ENCODE measurements at places on chromosomes 2 and 18.

DNA sequence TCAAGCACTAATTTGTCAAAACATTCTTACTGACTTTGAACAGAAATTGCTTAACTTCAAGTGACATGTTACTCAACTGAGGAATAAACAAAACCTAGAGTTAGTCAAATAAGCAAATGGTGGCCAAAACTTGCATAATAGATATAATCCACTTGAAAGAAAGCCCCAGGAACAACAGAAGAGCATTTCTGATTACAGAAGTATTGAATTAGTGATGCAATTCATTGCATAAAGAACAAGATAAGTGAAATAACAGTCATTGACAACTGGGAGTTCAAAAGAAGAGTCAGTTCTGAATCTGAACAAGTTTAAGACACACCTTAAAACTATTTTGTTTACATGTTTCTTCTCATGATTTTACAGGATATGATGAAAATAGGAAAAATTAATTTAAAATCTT is 30.8 kb downstream of the COBLL1 start:
- no peak for DNase-seq

GRCh38 chr2:74128206-74128605 is 19.5 kb downstream of the BOLA3 start:
- DNase-seq: no peak

DNA sequence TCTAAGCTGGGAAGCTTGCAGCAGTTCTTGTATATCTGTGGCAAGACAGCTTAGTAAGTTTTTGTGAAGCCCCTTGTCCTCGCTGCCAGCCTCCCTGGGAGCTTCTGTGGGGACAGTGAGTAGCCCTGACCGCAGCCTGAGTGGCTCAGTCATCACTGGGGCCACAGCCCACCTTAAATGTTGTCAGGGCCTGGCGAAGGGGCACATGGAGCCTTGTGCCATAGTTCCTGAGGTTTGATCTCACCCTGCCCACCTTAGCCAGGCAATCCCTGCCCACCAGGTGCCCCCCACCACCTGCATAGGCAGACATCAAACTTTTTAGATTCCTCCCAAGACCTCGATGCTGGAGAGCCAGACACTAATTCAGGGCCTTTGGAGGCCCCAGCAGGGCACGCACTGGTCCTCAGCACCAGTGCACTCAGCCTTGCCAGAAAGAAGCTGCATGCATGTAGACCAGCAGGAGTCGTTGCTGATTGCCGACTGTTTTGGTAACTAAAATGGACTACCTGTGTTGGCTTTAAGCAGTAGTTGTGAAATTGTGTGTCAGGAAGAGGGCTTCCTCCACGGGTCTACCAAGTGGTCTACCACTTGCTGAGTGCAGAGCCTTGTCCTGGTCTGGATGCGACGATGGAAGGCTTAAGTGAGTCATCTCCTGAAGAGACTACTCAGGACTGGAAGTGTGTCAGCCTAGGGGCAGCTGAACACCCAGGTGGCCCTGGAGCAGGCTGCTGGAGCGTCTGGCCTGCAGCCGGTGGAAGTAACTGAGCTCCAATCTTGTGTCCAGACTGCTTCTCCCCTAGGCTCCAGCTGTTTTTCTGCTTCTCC is 233.1 kb downstream of the SEPTIN10 start:
- DNase-seq: no peak

GRCh38 chr2:6309415-6310255 is 556.1 kb downstream of the CMPK2 start:
- DNase-seq: no peak

GRCh38 chr2:191618046-191618780 is 59.7 kb upstream of the NABP1 start:
- DNase-seq: no peak

DNA sequence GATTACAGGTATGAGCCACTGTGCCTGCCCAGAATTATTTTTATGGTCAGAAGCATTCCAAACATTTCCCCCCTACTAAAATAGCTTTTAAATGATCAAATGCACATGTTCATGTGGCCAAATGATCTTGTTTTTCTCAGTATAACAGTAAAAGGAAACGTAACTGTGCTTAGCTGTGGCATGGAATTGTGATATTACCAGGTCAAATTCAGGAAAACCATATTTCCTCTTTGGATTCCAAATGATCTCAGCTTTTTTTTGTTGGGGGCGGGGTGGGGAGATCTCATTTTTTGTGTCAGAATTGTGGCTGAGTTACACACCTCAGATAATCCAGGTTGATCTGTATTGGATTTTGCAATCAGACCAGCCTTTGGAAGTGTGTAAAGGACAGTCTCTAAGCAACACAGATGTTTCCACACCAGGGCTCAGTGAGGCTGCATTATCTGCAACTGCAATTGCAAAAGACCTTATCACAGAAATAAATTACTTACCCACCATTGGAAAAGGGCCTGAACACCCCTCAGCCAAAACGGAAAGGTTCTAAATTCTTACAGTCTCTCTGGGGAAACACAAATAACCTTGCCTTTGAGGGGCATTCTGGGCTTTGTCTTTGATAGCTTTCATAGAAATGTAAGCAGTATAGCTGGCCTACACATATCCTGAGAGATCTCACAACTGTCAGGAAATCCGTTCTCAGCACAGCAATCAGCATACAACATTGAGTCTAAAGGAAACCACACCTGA is 8.4 kb downstream of the CASP10 start:
- peak; percentile 72 for DNase-seq

- no peak for DNase-seq
Measured at GRCh38 chr2:18987592-18988073, 370.8 kb downstream of the OSR1 start.

DNA sequence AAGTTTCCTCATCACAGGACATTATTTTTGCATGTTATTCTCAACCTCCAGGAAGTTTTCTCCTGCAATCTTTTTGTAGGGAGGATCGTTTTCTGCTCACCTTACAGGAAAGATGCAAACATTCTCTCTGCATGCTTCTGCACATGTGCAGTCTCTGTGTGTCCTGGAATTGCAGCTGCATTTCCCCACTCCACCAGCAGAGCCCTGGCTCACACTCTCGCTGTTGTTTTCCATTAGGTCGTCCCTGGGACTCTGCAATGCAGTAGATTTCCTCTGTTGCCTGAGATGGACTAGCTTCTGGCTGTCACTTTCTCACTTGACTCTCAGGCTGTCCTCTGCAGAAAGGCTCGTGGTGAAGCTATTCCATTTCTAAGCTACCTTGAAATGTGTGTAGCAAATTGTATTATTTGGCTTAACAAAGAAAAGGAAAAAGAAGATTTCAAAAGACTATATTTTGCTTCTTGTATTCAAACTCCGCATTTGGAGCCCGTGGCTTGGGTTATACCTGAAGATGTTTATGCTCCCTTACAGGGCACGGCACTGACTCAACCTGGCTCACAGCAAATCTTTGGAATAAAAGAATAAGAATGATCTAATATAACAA is 346.7 kb downstream of the RAD51AP2 start:
- no peak for DNase-seq

- DNase-seq: no peak
Measured at GRCh38 chr2:161947836-161948235, 126.2 kb downstream of the DPP4 start.

DNA sequence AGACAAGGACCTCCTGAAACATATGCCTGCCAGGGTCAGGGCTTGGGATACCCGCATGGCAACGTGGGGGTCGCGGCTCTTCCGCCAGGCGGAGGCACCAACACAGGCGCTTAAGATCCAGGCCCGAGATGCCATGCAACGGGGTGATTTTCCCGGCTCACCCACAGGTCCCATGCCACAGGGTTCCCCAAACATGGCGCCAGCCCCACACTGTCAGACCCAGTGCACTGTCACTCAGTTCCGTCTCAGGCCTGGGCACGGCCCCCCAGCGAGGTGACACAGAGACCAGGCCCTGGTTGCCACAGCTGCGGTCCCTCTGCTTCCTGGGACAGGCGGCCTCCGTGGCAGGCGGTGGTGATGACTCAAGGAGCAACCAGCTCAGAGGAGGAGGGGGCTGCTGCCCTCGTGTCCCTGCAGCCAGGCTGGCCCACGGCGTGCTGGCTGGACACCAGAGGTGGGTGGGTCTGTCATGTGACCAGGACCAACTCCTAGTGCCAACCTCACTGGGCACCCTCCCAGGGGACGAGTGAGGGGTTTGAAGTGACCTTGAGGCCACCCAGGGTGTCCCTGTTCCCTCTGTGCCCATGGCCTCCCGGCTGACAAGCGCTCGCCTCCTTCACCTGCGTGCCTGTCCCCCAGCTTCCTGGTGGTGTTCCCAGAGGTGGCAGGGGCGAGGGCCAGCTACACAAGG is 4.9 kb downstream of the PDCD1 start:
- no peak for DNase-seq

GRCh38 chr2:6934758-6935651 is 17.8 kb downstream of the RNF144A start:
- DNase-seq: no peak

- DNase-seq: no peak
Measured at GRCh38 chr2:195559431-195559914, 97.6 kb upstream of the SLC39A10 start.

Measured in pulmonary artery endothelial cell (primary cell).